ENCODE measurements at places on chromosomes 6 and 20. TPM values are rescaled to one million over a fixed set of nuclear protein-coding genes. Genes with fewer than 3 reads are reported as not detected.

POM121L2 gene
- total RNA-seq, result not detected

NMBR gene
- 0.48 TPM for total RNA-seq

FAM184A gene
- 8.7 TPM for total RNA-seq

GRCh38 chr20:16048876-16049275, 524.4 kb downstream of the KIF16B start:
- DNase-seq, result no peak

- DNase-seq, result no peak
These were observed 57.4 kb upstream of the EMILIN3 start for GRCh38 chr20:41424011-41424410.

DNA sequence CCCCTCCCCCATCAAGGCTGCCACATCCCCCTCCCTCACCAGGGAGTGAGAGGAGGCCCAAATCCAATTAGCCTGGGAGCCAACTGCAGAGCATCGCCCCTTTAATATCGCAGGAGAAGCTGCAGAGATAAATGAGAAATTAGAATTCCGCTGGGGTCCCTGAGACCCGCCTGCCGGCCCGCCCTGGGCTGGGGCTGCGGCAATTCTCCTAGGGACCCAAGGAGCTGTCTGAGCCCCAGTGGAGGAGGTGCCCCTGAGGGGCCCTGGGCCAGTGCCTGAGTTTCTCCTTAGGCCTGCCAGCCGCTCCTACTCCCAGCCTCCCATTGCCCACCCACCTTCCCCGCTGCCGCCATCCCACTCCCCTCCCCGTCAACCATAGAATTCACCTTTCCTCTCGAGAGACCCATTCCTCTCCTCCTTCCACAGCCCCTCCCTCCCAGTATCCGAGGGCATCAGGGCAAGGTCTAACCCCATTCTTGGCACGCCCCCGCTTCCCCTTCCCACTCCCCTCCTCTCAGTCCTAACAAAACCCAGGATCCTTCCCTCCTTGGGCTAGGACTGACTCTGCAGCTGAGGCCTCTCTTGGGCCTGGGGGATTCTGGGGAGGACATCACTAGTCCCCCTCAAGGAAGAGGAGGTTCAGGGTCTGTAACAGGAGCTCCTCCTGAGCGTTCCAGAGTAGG, 20.0 kb upstream of the CDH22 start:
- DNase-seq, result peak; percentile 61
